ENCODE measurements at places on chromosomes 11 and 22.
A peak's percentile ranks its signal among the peaks of the same experiment; 100 is the strongest.

GRCh38 chr11:66119348-66120133 is 49.5 kb downstream of the PACS1 start:
- peak overlapping the region; percentile 69 for H3K27ac ChIP-seq
- DNase-seq = no peak
- H3K4me3 ChIP-seq = no peak overlapping the region
- H3K4me1 ChIP-seq = peaks cover 83% of the 10 kb centered on the region

DNA sequence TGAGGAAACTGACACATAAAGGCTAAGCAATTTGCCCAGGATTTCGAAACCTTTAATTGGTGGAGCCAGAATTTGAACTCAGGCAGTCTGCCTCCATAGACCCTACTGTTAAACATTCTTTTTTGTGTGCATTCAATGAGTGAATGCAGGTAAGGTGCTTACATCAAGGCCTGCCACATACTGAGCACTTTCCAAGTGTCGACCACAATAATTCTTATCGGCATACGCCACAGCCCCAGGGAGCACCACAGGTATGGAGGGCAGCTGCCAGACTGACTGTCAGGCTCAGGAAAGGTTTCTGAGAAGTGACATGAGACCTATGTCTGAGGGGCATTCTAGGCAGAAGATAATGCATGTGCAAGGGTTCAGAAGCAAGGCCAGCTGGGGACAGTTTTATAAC is 334.7 kb upstream of the NARS2 start:
- no peaks in the 10 kb centered on the region for H3K27me3 ChIP-seq
- H3K36me3 ChIP-seq = no peaks in the 10 kb centered on the region
- H3K4me1 ChIP-seq = no peaks in the 10 kb centered on the region
- no peak for DNase-seq

GRCh38 chr11:64869571-64870175 is 8.7 kb downstream of the EHD1 start:
- H3K36me3 ChIP-seq = peaks cover 50% of the 10 kb centered on the region
- DNase-seq = no peak
- H3K4me3 ChIP-seq = peak overlapping the region; percentile 50
- H3K4me1 ChIP-seq = peaks cover 87% of the 10 kb centered on the region
- H3K27me3 ChIP-seq = no peaks in the 10 kb centered on the region

DNA sequence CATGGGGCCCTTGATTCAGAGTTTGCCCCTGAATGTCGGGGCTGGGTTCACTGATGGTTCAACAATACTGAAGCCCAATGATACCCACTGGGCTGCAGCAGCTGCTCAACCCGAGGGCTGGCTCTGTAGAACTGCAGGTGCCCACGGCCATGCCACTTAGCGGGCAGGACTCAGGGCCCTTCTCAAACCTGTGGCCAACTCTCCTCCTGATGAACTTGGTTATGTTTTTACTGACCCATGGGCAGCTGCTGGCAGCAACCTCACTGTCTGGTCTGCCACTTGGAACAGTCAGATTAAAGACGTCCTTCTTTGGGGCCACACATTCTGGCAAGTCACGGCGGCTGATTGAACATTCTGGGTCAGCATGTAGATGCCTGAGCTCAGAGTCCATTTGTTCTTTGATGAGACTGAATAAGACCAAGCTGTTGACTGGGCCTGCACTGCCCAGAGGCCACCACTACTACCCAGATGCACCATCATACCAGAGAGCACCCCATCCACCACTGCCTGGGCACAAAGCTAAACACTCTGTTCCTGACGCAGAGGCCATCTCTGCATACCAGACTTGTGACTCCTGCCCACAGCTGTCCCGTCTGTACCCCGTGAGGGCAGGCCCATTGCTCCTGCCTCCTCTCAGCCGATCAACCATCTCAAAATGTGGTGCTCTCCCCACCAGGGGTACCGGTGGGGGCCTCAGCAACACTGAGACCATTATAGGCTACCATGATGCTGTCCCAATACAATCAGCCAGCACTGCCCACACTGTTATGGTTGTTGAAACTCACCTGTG is 67.8 kb downstream of the SHANK2 start:
- DNase-seq = no peak
- H3K4me1 ChIP-seq = no peaks in the 10 kb centered on the region
- H3K36me3 ChIP-seq = no peaks in the 10 kb centered on the region
- peaks cover 7% of the 10 kb centered on the region for H3K27me3 ChIP-seq

DNA sequence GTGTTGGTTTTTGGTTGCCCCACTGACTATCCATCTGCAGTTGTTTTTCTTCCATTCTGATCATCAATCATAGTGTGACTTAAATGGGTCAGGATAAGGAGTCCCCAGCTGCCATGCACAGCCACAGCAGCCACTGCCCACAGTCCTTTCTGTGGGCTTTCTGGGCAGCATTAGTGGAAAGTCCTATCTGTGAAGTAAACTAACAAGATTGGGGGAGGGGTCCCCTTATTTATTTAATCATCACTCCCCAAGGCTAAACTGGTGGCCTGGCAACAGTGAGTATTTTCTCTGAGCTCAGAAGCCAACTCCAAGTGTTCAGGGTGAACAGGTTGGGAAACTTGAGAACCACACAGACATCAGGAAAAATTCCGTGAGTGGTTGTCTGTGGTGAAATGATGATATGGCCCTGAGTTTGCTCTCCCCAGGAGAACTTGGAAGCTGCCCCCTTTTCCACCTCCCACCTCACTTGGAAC is 145.0 kb downstream of the CCDC34 start:
- peaks cover 3% of the 10 kb centered on the region for H3K27me3 ChIP-seq
- no peaks in the 10 kb centered on the region for H3K36me3 ChIP-seq
- no peak overlapping the region for H3K27ac ChIP-seq
- H3K4me3 ChIP-seq = no peak overlapping the region
- DNase-seq = no peak

DNA sequence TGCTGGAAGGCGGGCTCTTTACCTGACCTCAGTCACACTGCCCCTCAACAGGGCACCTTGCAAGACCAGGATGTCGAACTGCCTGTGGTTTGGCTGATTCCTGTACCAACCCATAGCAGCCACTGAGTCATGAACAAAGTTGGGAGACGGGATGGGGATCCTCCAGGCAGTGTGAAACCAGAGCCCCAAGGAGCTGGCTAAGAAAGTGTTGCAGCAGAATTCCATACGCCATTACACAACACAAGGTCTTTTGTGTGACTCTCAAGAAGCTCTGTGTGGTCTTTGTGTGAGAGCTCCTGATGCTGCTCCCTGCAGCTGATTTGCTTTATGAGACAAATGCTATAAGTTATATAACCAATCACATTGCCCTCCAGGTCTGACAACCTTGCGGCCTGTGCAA is 617.7 kb downstream of the OPCML start:
- no peaks in the 10 kb centered on the region for H3K36me3 ChIP-seq
- H3K4me1 ChIP-seq = no peaks in the 10 kb centered on the region
- no peaks in the 10 kb centered on the region for H3K27me3 ChIP-seq
- H3K4me3 ChIP-seq = no peak overlapping the region

All from activated CD8-positive, alpha-beta T cell treated with anti-CD3 and anti-CD28 coated beads for 36 hours (primary cell).